ENCODE measurements at places on chromosomes 6 and 20. TPM values are rescaled to one million over a fixed set of nuclear protein-coding genes. Genes with fewer than 3 reads are reported as not detected.

- H3K36me3 ChIP-seq = no peaks in the 10 kb centered on the region
- DNase-seq = no peak
- H3K4me3 ChIP-seq = no peak overlapping the region
- H3K4me1 ChIP-seq = no peaks in the 10 kb centered on the region
Measured at GRCh38 chr6:132286298-132287019, 114.8 kb downstream of the MOXD1 start.

- H3K27me3 ChIP-seq = no peaks in the 10 kb centered on the region
- no peaks in the 10 kb centered on the region for H3K36me3 ChIP-seq
- H3K4me1 ChIP-seq = peaks cover 18% of the 10 kb centered on the region
- peak overlapping the region; percentile 60 for H3K27ac ChIP-seq
- peak overlapping the region; percentile 58 for H3K4me3 ChIP-seq
Measured at GRCh38 chr6:26568601-26569432, 27.9 kb upstream of the ABT1 start.

DNA sequence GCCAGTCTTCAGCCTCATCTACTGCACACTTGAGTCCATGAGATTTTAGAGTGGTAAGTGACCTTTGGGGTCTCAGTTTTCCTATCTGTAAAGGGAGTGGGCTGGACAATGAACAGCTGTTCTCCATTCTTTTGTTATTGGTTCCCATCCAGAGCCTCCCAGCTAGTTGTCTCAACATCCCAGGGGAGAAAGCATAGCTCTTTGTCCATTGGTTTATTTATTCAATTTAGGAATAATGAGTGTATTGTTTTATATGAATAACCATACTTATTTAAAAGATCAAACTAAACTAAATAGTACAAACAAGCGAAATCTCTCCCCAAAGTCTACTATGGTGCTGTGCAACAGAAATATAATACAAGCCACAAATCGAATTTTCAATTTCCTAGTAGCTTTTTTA lies 13.7 kb downstream of the PIGT start:
- no peak overlapping the region for H3K27ac ChIP-seq
- peaks cover 26% of the 10 kb centered on the region for H3K36me3 ChIP-seq
- H3K4me1 ChIP-seq = peaks cover 11% of the 10 kb centered on the region
- no peak for DNase-seq
- no peaks in the 10 kb centered on the region for H3K27me3 ChIP-seq

- H3K4me1 ChIP-seq = peaks cover 22% of the 10 kb centered on the region
- H3K36me3 ChIP-seq = no peaks in the 10 kb centered on the region
- peak overlapping the region; percentile 15 for H3K27ac ChIP-seq
- no peaks in the 10 kb centered on the region for H3K27me3 ChIP-seq
- peak overlapping the region; percentile 54 for H3K4me3 ChIP-seq
Measured at GRCh38 chr6:37783025-37783855, 36.3 kb upstream of the ZFAND3 start.

GRCh38 chr6:14092316-14092715 lies 25.3 kb upstream of the CD83 start:
- DNase-seq = no peak
- no peak overlapping the region for H3K4me3 ChIP-seq
- no peaks in the 10 kb centered on the region for H3K27me3 ChIP-seq
- H3K36me3 ChIP-seq = no peaks in the 10 kb centered on the region
- no peaks in the 10 kb centered on the region for H3K4me1 ChIP-seq

DNA sequence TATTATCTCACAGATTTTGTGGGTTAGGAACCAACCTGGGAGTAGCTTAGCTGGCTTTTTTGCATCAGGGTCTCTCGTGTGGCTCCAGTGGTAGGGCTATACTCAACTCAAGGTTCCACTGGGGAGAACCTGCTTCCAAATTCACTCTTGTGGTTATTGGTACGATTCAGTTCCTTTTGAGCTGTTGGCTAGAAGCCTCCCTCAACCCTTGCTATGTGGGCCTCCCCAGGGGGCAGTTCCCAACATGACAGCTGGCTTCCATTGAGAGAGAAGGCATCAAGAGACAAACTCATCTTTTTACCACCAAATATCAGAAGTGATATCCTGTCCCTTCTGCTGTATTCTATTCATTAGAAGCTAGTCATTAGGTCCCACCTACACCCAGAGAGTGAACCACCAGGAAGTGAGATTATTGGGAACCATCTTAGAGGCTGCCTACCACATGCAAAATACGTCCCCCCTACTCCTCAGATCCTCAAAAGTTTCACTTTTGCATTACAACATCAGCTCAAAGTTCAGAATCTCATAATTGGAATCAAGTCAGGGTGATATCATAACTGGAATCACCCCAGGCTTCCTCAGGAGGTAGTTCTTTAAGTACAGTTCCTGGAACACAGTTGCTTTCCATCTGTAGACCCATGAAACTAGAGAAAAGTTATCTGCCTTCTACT lies 30.9 kb downstream of the MKKS start:
- H3K27ac ChIP-seq = no peak overlapping the region
- H3K4me1 ChIP-seq = no peaks in the 10 kb centered on the region

GRCh38 chr6:3687847-3688246 lies 63.7 kb downstream of the PXDC1 start:
- H3K27me3 ChIP-seq = no peaks in the 10 kb centered on the region
- H3K36me3 ChIP-seq = no peaks in the 10 kb centered on the region
- no peak overlapping the region for H3K4me3 ChIP-seq
- peak; percentile 8 for DNase-seq

DNA sequence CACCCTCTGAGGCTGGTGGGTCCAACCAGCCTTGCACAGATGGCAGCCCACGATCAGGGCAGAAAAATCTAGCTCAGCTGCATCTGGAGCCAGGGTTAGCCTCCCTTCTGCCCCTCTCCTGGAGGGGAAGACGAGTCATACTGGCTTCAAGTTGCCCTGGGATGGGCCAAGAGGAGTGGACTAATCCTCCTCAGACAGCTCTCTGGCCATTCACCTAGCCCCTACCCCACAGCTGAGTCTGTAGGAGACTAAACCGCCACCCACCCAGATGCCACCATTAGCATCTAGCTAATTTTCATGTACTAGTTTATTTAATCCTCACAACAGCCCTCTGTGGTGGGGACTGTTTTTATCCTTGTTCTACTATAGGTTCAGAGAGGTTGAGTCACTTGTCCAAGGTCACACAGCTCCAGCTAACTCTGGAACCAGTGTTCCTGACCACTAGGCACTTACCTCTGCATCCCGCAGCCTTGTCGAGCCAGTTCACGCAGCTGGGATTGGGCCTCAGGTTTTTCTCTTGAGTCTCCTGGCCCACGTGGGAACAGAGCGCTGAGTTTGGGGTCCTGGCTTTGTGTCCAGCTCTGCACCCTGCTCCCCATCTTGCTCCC lies 48.5 kb upstream of the CCDC167 start:
- no peak overlapping the region for H3K27ac ChIP-seq
- no peak overlapping the region for H3K4me3 ChIP-seq
- peaks cover 7% of the 10 kb centered on the region for H3K4me1 ChIP-seq
- no peaks in the 10 kb centered on the region for H3K27me3 ChIP-seq
- DNase-seq = no peak

The EEF1A2 gene
- total RNA-seq = 17.8 TPM

DNA sequence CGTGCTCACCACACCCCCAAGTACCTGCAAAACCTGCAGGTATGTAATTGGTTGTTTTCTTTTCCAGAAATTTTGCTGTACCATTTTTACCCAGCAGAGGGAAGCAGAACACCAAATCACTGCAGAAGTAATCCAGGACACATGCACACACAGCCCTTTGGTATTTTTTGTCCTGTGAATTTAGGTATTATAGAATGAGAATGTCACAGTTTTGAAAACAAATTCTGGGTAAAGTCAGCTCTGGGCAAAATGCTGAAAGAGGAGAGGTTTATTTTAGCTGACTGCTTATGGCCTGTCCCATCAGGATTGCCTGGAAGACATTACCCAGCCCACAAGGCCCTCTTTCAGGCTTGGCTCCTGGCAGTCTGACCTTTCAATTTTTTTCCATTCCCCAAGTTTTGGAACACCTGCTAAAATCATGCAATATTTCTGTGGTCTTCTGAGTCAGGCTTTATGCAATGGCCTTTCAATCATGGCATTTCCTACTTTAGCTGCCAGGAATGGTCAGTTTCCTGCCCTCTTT lies 3.5 kb upstream of the EFHC1 start:
- H3K27me3 ChIP-seq = no peaks in the 10 kb centered on the region
- no peak for DNase-seq
- H3K27ac ChIP-seq = no peak overlapping the region
- no peaks in the 10 kb centered on the region for H3K36me3 ChIP-seq

DNA sequence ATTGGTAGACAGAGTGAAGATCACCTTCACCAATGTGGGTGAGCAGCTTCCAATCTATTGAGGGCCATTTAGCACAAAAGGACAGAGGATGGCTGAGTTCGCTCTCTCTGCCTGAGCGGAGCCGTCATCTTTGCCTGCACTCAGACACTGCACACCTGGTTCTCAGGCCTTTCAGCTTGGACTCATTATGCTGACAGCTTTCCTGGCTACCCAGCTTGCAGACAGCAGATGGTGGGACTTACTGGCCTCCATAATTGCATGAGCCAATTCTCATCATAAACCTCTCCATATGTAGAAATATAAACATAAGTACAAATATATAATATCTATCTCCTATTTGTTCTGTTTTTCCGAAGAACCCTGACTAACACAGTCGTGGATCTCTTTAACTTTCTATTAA lies 13.7 kb downstream of the TBXT start:
- H3K4me3 ChIP-seq = no peak overlapping the region
- H3K36me3 ChIP-seq = no peaks in the 10 kb centered on the region
- DNase-seq = no peak
- H3K27ac ChIP-seq = no peak overlapping the region

GRCh38 chr6:24513602-24514001 lies 18.8 kb downstream of the ALDH5A1 start:
- H3K27ac ChIP-seq = no peak overlapping the region
- no peaks in the 10 kb centered on the region for H3K27me3 ChIP-seq
- H3K4me1 ChIP-seq = peaks cover 8% of the 10 kb centered on the region
- peaks cover 8% of the 10 kb centered on the region for H3K36me3 ChIP-seq

- no peak overlapping the region for H3K27ac ChIP-seq
- H3K27me3 ChIP-seq = no peaks in the 10 kb centered on the region
- H3K4me1 ChIP-seq = no peaks in the 10 kb centered on the region
- peaks cover 70% of the 10 kb centered on the region for H3K36me3 ChIP-seq
Measured at GRCh38 chr20:58268936-58269619, 40.4 kb upstream of the RAB22A start.

The MYH7B gene
- total RNA-seq = 0.33 TPM

The TSBP1 gene
- total RNA-seq = not detected

The METTL24 gene
- 32.8 TPM for total RNA-seq

DNA sequence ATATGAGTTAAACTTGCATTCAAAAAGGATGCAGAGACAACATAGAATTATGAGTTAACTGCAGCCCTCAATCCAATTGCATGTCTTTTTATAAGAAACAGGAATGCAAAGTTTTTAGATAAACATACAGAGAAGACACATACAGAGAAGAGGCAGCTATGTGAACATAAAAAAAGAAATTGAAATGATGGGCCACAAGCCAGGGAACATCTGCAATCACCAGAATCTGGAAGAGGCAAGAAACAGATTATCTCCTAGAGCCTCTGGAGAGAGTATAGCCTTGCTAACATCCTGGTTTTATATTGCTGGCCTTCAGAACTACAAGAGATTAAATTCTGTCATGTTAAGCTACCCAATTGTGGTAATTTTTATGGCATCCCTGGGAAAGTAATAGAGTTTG lies 257.2 kb upstream of the EYS start:
- H3K36me3 ChIP-seq = no peaks in the 10 kb centered on the region
- no peak overlapping the region for H3K27ac ChIP-seq
- H3K4me1 ChIP-seq = no peaks in the 10 kb centered on the region
- DNase-seq = no peak

The BMP6 gene
- total RNA-seq = 5.4 TPM

GRCh38 chr6:169846286-169847056 lies 95.0 kb downstream of the ERMARD start:
- DNase-seq = no peak
- H3K27me3 ChIP-seq = no peaks in the 10 kb centered on the region
- no peak overlapping the region for H3K4me3 ChIP-seq
- H3K27ac ChIP-seq = no peak overlapping the region
- no peaks in the 10 kb centered on the region for H3K36me3 ChIP-seq

DNA sequence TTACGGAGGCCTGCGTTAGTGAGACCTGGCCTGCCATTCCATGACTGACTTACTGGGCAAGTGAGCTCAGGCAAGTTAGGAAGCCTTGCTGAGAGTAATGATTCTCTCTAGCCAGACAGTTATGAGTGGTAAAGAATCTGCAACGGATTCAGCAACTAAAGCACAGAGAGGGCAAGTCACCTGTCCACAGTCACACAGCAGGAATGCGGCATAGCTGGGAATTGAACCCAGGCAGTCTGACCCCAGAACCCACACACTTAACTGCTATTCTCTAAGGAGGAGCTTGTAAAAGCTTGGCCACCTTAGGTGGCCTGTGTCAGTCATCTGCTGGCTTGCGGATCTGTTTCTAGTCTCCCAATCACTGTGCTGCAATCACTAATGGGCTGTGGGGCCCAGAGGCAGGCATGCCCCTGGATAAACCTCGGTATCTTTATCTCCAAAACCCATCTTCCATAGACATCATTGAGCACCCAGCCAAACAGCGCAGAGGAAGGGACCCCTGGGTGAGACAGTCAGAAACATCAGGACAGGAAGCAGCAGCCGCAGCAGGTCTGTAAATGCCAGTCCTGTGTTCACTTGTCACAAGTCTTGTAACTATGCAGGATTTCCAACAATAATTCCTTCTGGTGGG lies 215.9 kb upstream of the KCNG1 start:
- no peak overlapping the region for H3K4me3 ChIP-seq
- H3K27ac ChIP-seq = no peak overlapping the region
- no peak for DNase-seq
- H3K27me3 ChIP-seq = no peaks in the 10 kb centered on the region

DNA sequence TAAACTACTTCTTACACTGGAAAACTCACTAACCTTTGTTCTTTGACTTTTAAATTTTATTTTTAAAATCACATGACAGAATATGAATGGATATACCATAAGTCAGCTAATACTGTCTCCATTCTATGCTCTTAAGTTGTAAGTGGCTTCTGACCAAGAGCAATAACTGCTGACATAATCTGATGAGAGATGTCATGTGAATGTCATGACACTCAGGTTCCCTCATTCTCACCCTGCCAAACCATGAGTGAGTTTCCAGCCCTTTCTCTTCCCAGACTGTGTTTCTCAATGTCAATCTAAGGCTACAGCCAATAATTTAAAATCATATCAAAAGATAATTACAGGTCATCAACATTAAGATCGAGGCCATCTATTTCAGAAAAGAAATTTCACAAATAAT lies 39.7 kb downstream of the KIF16B start:
- no peak for DNase-seq
- H3K4me1 ChIP-seq = peaks cover 9% of the 10 kb centered on the region
- no peaks in the 10 kb centered on the region for H3K27me3 ChIP-seq
- H3K27ac ChIP-seq = no peak overlapping the region

Measured in esophagus muscularis mucosa (tissue), 4 donors.